ENCODE measurements at places on chromosomes 2 and 18.

DNA sequence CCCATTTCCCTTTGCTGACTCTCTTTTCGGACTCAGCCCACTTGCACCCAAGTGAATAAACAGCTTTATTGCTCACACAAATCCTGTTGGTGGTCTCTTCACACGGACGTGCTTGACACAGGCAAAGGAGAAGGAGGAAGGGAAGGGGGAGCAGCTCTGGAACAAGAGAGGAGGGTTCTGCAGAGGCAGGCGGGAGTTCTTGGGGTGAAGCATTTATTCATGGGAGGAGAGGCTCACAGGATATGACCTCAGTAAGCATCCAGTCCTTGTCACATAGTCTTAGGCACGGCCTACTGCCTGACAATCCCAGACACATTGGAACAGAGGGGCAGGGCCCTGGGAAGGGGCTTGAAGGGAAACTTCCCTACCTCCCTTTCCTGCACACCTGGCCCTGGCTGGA, 171.7 kb upstream of the HS6ST1 start:
- DNase-seq: no peak

DNA sequence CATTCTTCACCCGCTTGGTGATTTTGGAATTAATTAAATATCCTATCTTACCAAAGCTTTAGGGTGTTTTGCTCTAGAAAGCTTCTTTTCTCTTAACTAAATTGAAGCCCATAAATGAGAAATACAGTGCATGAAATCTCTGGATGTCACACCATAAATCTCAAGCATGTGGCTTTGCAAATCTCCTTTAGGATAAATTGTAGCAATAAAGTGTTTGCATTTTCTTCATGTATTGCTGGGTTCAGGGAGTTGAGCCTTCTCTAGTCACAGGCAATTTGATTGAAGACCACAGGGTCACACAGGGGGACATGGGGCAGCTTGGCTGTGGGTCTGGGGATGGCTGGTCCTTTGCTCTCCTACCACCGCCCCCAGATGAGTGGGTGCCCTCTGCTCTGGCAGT, 364.2 kb downstream of the CLIP4 start:
- DNase-seq: no peak

DNA sequence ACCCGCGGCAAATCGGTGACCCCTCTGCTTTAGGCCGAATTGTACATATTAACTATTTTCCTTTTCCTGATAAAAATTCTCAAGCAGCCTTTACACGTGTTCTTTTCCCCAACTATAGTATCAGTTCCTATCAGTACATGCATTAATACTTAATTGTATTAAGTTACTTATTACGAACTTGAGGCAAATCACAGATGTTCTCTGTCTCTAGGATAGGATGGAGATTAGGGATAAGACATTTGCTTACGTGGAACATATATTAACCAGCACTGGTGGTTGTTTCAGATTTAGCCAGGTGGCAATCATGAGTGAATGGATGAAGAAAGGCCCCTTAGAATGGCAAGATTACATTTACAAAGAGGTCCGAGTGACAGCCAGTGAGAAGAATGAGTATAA, 675 bp downstream of the GEMIN6 start:
- no peak for DNase-seq

- DNase-seq: no peak
These were observed 338.2 kb upstream of the MYT1L start for GRCh38 chr2:2669316-2669715.

DNA sequence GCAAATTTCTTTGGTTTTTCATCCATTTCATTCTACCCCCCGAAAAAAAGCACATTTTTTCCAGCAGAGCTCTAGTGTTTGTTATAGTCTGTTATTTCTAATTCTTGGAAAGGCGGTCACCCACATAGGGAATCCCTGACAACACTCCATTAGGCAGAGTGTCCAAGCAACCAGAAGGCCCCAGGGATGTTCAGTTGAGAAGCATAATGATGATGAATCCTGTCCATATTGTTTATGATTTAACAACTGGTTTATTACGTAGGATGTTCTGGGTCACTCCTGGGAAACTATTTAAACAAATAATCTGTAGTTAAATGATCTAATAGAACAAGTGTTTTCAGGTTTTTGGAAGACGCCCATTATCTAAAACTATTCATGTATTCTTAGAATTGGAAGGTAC, 388.7 kb downstream of the TNS1 start:
- no peak for DNase-seq

DNA sequence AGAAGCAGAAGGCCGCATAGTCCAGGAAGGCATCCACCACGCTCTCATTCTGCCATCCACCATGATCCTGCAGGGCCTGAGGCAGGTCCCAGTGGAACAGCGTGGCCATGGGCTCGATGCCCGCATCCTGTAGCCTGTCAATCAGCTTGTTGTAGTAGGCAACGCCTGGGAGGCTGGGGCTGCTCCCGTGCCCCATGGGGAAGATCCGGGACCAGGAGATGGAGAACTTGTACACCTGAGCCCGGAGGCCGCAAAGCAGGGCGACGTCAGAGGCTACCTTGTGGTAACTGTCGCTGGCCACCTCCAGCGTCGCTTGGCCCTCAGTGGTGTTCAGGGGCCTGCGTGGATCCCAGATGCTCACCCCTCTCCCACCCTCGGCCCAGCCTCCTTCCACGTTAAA, 19.5 kb downstream of the LCT start:
- no peak for DNase-seq

DNA sequence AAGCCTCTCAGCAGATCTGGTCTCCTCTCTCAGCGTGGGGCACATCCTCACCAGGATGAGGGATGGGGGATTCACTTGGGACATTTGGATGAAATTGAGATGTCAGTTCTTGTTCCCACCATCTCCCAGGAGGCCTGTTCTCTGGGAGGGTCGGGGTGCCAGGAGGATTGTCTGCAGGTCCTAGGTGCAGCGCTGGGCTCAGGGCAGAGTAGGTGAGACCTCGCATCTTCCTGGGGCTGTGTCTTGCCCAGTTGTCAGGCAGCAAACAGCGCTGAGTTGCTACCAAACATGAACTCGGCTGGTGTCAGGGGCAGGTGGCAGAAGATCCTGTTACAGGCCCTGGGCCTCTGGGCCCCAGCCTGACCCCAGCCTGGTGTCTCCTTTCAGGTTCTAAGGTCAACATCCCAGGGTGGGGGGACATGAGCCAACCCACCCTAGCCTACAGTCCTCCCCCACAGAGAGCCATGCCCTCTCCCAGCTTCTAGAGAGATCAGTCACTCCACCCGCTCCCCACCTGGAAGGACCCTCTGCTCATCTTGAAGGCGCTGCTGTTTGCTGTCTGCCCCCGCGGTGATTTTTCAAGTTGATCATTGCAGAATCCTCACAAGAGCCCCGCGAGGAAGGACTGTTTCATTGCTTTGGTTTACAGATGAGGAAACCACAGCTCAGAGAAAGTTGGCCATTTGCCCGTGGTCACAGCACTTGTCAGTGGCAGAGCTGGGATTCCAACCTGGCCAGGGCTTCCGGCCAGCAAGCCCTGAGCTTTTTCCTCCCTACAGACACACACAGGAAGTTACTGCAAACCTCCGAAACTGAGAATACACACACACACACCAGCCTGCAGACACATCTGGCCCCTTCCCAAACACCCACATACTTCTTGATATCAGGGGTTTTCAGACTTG, 83.9 kb downstream of the STPG4 start:
- DNase-seq: peak; percentile 15

DNA sequence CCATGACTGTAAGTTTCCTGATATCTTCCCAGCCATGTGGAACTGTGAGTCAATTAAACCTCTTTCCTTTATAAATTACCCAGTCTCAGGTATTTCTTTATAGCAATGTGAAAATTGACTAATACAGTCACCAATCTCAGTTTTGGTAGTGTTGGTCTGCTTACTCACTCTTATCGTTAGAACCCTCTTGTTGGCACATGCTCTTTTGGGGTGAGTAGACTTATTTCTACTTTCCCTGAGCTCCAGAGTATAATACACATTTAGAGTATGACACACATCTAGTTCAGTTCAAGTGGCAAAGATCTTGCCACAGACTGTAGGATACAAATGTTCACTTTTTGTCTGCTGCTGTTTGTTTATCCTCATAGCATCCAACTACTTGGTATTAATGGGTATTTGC, 347.5 kb upstream of the CELF4 start:
- DNase-seq: no peak

- DNase-seq: no peak
These were observed 200.3 kb downstream of the PRKCE start for GRCh38 chr2:45851576-45852304.

- DNase-seq: no peak
These were observed 125.9 kb downstream of the ANTXR1 start for GRCh38 chr2:69138793-69139459.

DNA sequence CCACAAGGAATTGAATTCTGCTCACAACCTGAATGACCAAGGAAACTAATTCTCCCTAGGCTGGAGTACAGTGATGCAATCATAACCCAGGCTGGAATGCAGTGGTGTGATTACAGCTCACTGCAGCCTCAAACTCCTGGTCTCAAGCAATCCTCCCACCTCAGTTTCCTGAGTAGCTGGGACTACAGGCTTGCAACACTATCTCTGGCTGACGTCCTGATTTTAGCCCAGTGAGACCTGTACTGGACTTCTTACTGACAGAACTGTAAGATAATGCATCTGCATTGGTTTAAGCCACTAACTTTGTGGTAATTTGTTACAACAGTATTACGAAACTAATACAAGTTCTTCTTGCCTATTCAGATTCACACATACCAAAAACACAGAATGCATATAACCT, 9.5 kb upstream of the KDSR start:
- no peak for DNase-seq

- DNase-seq: no peak
These were observed 24.1 kb downstream of the SLC25A52 start for GRCh38 chr18:31736630-31737029.

DNA sequence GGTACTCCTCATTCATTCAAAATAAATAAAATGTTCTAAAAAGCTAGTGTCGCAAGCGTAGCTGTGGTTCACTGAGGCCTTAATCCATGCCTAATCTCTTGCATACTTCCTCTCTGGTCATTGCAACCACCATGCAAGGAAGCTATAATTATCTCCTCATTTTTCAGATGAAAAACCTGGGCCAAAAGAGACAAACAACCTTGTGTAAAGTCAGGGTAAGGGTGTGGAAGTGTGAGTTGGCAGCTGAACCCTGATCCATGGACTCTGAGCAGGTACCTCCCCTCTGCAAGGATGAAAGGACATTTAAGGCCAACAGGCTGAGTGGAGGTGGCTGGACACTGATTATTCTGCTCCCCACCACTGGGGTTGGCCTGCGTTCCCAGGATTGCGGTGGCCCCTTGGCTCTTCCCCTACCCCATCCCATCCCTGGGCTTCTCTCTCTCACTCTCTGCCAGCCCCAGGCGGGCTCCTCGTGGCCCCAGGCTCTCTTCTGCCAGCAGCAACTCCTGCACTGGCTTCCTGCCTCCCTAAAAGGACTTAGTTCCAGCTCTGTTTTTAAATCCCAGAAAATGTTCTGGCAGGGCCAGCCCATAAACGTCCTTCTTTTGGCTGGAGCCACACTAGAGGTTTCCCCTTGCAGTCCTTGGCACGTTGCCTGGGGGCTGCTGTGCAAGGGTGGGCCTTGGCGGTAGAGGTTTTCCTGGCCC, 72.0 kb upstream of the AFF3 start:
- no peak for DNase-seq

GRCh38 chr18:62880034-62880433, 164.7 kb downstream of the PHLPP1 start:
- no peak for DNase-seq

DNA sequence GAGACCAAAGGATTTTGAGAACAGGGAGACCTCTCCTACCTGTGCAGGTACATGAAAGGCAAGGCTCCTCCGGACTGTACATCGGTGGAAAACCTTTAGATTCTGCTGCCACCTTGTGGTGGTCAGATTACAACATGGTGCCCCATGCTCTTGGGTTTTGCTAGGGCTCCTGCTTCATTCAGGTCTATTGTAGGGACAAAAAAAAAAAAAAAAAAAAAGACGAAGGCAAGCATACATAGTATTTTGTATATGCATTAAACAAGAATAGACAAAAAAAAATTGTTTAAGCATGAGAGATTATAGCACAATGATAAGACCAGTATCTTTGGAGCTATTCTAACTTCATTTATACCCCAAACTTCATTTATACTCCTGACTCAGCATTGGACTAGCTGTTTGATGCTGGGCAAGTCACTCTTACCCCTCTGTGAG, 27.4 kb upstream of the SPR start:
- DNase-seq: peak; percentile 38

GRCh38 chr18:21722687-21723086, 17.9 kb upstream of the MIB1 start:
- no peak for DNase-seq

GRCh38 chr2:43343573-43344304, 117.3 kb upstream of the ZFP36L2 start:
- DNase-seq: no peak

DNA sequence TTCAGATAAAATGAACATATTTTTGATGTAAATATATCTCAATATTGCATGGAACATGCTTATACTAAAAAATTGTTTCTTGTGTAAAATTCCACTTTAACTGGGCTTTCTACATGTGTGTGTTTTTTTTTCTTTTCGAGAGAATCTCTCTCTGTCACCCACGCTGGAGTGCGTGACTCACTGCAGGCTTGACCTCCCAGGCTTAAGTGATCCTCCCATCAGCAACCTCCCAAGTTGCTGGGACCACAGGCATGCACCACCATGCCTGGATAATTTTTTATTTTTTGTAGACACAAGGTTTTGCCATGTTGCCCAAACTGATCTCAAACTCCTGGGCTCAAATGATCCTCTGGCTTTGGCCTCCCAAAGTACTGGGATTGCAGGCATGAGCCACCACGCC, 254.6 kb downstream of the LOXHD1 start:
- no peak for DNase-seq
